ENCODE measurements at places on chromosomes 11 and 22. TPM values are rescaled to one million over a fixed set of nuclear protein-coding genes. Genes with fewer than 3 reads are reported as not detected.

OR2D2 gene
- 0.66 TPM for total RNA-seq

APOL1 gene
- 8.5 TPM for total RNA-seq

GRIK4 gene
- total RNA-seq = 0.07 TPM

P2RX6 gene
- total RNA-seq = 0.22 TPM

PRODH gene
- not detected for total RNA-seq

UBQLNL gene
- 0.07 TPM for total RNA-seq

KCNQ1 gene
- total RNA-seq = 0.14 TPM

PTPRCAP gene
- 0.93 TPM for total RNA-seq

OR5B21 gene
- not detected for total RNA-seq

DNAJB13 gene
- not detected for total RNA-seq

ATF4 gene
- 263 TPM for total RNA-seq

OR2AG1 gene
- not detected for total RNA-seq

NXPE2 gene
- not detected for total RNA-seq

IFT27 gene
- 18.1 TPM for total RNA-seq

PTDSS2 gene
- 31.0 TPM for total RNA-seq

MS4A3 gene
- total RNA-seq = not detected

ST14 gene
- total RNA-seq = not detected

P2RY2 gene
- 4.8 TPM for total RNA-seq

MRGPRE gene
- not detected for total RNA-seq

OR56B4 gene
- total RNA-seq = not detected

PKDREJ gene
- total RNA-seq = under 0.01 TPM

OR8A1 gene
- not detected for total RNA-seq

TESMIN gene
- 2.1 TPM for total RNA-seq

KDM4D gene
- 1.1 TPM for total RNA-seq

ZNF214 gene
- total RNA-seq = 1.9 TPM

TOM1 gene
- 22.9 TPM for total RNA-seq

FAM83F gene
- total RNA-seq = not detected

KRTAP5-2 gene
- total RNA-seq = not detected

GVQW3 gene
- total RNA-seq = 2.8 TPM

CDKN1C gene
- 2.1 TPM for total RNA-seq

TECTA gene
- 0.40 TPM for total RNA-seq

MUC5B gene
- total RNA-seq = not detected

OR2AG2 gene
- total RNA-seq = 0.43 TPM

CHRNA10 gene
- 1.1 TPM for total RNA-seq

UCP3 gene
- 0.80 TPM for total RNA-seq

TP53I11 gene
- 39.1 TPM for total RNA-seq

CLCF1 gene
- total RNA-seq = 2.3 TPM

SLN gene
- total RNA-seq = not detected

CSRP3 gene
- not detected for total RNA-seq

KCNK4 gene
- 0.07 TPM for total RNA-seq

CHRM1 gene
- not detected for total RNA-seq

KRTAP5-1 gene
- not detected for total RNA-seq

KRTAP5-8 gene
- not detected for total RNA-seq

SMTNL1 gene
- not detected for total RNA-seq

GNG3 gene
- not detected for total RNA-seq

TNRC6B gene
- total RNA-seq = 37.9 TPM

PIM3 gene
- 136 TPM for total RNA-seq

All from thoracic aorta endothelial cell (primary cell).